ENCODE measurements at places on chromosomes 11 and 22. TPM values are rescaled to one million over a fixed set of nuclear protein-coding genes. Genes with fewer than 3 reads are reported as not detected.

GRCh38 chr11:115928811-115929210, 424.6 kb upstream of the CADM1 start:
- DNase-seq = no peak

- DNase-seq = no peak
These were observed 539 bp downstream of the SIRT3 start for GRCh38 chr11:235609-235996.

- DNase-seq = no peak
These were observed 8.5 kb downstream of the MARK2 start for GRCh38 chr11:63847363-63847762.

- DNase-seq = peak; percentile 73
These were observed 854.1 kb downstream of the TBC1D22A start for GRCh38 chr22:47616396-47617020.

GRCh38 chr22:30251711-30252110, 5.2 kb upstream of the LIF start:
- DNase-seq = no peak

GRCh38 chr11:77038825-77039326, 4.7 kb downstream of the B3GNT6 start:
- DNase-seq = no peak

DNA sequence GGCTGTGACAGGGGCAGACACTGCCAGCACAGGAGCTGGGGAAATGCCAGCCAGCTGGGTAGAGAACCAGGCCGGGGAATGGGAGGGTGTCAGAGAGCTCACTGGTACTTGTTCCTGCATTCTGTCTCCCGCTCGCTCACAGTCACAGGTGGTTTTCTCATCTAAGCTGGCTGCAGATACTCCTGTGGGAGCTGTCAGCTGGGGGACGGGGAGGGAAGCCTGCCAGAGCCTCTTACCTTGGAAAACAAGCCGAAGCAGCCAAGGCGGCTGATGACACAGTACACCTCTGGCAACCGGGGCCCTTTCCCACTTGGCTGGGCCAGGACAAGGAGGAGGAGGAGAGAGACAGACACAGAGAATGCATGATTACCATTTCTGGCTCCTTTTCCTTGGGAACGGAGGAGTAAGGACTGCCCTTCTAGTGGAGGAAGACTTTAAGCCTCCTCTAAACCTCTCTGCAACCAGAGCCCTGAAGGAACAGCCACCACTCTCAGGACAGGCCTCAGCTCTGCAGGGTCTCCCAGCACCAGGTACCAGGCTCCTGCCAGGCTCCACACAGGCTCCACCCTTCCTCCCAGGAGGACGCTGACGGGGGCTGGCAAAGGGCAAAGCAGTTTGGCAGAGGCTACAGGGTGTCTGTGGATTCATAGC, 25.1 kb downstream of the RPL27A start:
- no peak for DNase-seq

GRCh38 chr22:19828035-19828401, 26.7 kb downstream of the GNB1L start:
- DNase-seq = no peak

- no peak for DNase-seq
These were observed 399.5 kb downstream of the ETS1 start for GRCh38 chr11:128187835-128188234.

DNA sequence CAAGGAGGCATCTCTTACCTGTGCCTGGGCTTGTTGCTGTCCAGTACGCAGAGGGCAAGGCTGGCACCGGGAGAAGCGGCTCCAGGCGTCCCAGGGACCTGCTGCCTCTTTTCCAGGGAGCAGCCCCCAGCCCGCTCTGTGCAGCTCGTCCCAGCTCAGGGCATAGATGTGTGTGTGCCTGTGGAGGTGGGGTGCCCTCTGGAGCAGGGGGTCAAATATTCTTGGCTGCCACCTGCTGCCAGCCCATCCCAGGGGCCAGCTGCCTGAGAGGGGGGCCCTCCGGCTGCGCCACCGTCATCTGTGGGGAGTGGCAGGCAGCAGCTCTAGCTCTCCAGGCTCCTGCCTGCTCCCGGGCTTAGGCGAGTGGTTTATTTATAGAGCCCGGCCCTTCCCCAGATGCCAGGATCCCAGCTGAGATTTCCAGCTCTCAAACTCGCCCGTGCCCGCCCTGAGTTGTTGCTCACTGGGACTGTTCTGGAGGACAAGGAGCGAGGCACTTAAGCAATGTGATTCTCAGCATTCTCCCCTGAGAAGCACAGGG, 87.5 kb downstream of the RTL6 start:
- DNase-seq = no peak

- DNase-seq = no peak
These were observed 523.6 kb upstream of the LUZP2 start for GRCh38 chr11:23973244-23973643.

DNA sequence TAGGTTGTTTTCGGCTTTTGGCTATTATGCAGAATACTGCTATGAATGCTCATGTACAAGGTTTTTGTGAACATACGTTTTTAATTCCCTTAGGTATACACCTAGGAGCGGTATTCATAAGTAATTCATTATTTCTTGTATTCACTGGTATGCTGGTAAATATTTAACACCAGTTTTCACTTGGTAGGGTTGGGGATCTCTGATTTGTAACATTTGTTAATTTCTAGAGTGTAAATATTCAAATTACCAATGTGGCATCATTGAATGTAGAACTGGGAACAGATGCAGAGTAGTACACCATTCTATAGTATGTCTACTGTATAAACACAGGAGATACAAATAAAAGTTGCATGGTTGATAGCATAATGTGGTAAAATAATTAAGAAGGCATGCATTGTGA, 16.3 kb downstream of the GVQW3 start:
- DNase-seq = no peak

- no peak for DNase-seq
These were observed 85.0 kb downstream of the CHST1 start for GRCh38 chr11:45580399-45580798.

- DNase-seq = no peak
These were observed 11.2 kb downstream of the SYT7 start for GRCh38 chr11:61569701-61570100.

- DNase-seq = no peak
These were observed 46.6 kb downstream of the CELF1 start for GRCh38 chr11:47506373-47506772.

GRCh38 chr11:12971955-12972354, 37.2 kb upstream of the RASSF10 start:
- no peak for DNase-seq

DNA sequence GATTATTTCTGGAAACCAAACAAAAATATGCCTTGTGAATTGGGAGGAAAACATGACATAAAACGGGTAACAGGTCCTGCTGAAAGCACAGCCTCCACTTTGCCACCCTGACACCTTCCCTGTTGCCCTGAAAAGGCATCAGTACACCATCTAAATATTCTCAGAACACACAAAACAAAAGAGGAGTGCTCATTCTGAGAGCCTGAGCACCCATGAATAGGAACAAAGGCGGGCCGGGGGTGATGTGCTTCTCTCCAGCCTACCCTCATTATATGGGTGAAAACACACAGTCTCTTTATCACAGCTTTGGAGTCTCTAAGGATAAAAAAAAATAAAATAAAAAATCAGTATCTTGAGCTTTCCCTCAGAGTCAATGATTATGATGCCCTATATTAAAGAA, 19.7 kb downstream of the SCUBE2 start:
- DNase-seq = no peak

- DNase-seq = no peak
These were observed 61.8 kb upstream of the ADA2 start for GRCh38 chr22:17281026-17281425.

DNA sequence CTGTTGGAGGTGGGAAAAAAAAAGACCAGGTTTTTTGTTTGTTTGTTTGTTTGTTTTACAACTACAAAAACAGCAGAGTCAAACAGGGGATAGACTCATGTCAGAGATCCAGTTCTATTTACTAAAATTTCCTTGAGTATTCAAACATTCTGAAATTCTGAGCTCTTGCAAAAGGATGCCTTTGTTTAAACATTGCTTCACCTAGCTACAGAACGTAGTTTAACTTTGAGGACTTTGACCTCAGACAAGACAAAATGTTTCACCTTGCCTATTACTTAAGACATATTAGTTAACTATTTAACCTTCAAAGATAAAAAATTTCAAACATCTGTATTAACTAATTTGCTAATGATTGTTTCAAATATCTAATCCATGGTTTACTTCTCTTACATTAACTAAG, 36.1 kb upstream of the GLYATL2 start:
- DNase-seq = no peak

- no peak for DNase-seq
These were observed 47.7 kb upstream of the DBX1 start for GRCh38 chr11:20207781-20208621.

GRCh38 chr11:68370211-68371111, 58.1 kb downstream of the LRP5 start:
- DNase-seq = peak; percentile 91

The MRGPRF gene
- 8.4 TPM for total RNA-seq

The PRG3 gene
- total RNA-seq = not detected

The PTPRCAP gene
- 0.89 TPM for total RNA-seq

The MUC15 gene
- not detected for total RNA-seq

The XKR3 gene
- not detected for total RNA-seq

The CSF2RB gene
- total RNA-seq = not detected

The RAPSN gene
- 0.42 TPM for total RNA-seq

The NXPE4 gene
- total RNA-seq = not detected

The SYT7 gene
- total RNA-seq = 0.10 TPM

The FZD4 gene
- total RNA-seq = 14.5 TPM

The CLCF1 gene
- total RNA-seq = 7.8 TPM

The SAA4 gene
- total RNA-seq = not detected

The OR4D5 gene
- total RNA-seq = not detected

The B4GALNT4 gene
- 61.0 TPM for total RNA-seq

Data from osteocyte (in vitro differentiated cells).